ENCODE measurements at places on chromosomes 16 and 17. TPM values are rescaled to one million over a fixed set of nuclear protein-coding genes. Genes with fewer than 3 reads are reported as not detected.
A peak's percentile ranks its signal among the peaks of the same experiment; 100 is the strongest.

DNA sequence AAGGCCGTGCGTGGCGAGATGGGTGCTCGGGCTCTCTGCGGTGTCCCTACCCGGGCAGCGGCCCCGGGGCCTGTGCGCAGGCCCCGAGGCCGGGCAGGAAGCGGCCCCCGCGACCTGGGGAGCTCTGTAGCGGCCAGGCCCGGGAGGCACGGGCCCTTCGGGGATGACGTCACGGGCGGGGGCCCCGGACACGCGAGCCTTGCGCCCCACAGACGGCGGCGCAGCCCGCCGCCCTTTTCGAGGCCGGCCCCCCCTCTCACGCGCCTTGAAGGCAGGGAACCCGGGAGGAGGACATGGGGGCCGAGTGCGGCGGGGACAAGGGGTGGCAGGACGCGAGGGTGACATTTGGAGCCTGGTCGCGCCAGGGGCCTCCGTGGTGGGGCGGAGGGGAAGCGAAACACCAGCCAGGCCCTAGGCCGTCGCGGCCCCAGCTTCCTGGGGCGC is 1.1 kb downstream of the RAI1 start:
- H3K27me3 ChIP-seq: no peaks in the 10 kb centered on the region
- no peaks in the 10 kb centered on the region for H3K36me3 ChIP-seq
- peaks cover 57% of the 10 kb centered on the region for H3K4me1 ChIP-seq
- H3K4me3 ChIP-seq: peak overlapping the region; percentile 95
- peak overlapping the region; percentile 82 for H3K27ac ChIP-seq
- DNase-seq: no peak

DNA sequence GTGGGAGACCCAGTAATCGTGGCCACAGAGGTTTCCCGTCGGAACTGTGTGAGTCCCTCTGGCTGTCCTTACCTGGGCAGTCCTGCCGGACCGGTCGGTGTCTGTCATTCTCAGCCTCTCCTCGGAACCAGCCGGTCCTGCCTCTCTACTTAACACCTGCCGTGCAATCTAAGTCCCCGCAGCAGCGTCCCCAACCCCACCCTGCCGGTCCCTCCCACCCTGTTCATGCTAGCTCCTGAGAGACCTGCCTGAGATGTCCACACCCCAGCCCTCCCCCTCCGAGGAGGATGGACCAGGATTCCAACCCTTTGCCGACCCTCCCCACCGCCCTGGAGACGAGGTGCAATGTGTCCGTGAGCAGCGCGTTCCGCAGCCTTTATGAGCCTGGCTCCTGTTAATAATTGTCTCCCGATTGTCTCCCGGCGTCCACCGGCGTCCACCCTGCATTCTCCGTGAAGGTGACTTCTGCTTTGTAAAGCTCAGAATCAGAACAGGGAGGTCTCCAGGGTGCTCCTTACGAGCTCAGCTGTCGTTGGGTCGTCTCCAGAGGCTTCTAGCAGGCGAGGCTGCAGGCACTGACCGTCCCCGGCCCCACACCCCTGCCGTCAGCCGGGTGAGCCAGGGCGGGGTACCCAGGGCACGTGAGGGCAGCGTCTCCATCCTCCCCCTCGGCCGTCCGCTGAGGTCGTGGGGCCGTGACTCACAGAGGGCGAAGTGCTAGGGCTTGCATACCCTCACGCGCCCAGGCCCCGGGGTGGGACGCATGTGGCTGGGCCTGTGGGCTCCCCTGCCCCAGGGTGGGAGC is 10.1 kb downstream of the METRNL start:
- no peak overlapping the region for H3K27ac ChIP-seq
- DNase-seq: no peak
- peaks cover 60% of the 10 kb centered on the region for H3K27me3 ChIP-seq
- no peak overlapping the region for H3K4me3 ChIP-seq

- H3K27ac ChIP-seq: no peak overlapping the region
- no peaks in the 10 kb centered on the region for H3K27me3 ChIP-seq
- no peak for DNase-seq
- H3K4me3 ChIP-seq: no peak overlapping the region
- H3K36me3 ChIP-seq: no peaks in the 10 kb centered on the region
Observed at GRCh38 chr16:28283798-28284577, 8.3 kb upstream of the SBK1 start.

DNA sequence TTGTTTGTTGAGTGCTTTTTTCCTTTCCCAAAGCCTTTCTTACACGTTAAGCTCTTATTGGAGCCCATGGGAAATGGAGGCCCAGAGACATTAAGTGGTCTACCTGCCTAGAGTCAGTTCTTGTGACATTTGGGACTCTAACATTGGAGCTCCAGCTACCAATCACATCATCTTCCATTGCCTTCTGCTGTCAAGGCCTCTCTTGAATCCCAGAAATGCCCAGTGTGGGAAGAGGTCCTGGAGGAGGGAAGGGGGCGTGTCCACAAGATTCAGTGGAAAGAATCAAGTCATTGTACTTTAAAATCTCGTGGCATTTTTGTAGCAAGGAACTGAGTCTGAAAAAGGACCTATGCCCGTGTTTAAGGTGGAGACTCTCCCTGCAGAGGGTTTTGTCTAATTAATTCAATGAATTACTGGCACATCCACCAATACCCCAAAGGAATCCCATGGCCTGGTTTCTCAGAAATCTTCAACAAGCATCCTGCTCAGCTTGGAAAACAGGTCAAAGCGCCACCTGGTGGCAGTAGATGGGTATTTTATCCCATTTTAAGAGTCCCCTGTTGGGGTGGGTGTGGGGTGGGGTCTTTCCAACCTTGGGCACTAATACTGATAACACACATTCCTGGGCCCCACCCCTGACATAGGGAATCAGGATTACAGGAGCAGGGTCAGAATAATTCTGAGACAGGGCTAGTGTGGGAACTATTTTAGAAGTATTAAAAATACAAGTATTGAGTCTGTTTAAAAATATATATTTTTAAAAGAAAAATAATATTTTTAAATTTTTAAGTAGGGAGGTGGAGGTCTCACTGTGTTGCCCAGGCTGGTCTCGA is 24.6 kb downstream of the GPT2 start:
- peaks cover 28% of the 10 kb centered on the region for H3K4me1 ChIP-seq
- H3K27ac ChIP-seq: no peak overlapping the region
- H3K36me3 ChIP-seq: peaks cover 87% of the 10 kb centered on the region
- H3K27me3 ChIP-seq: no peaks in the 10 kb centered on the region

GRCh38 chr16:52851211-52851740 is 201.4 kb downstream of the CHD9NB start:
- H3K4me3 ChIP-seq: no peak overlapping the region
- no peak for DNase-seq
- no peaks in the 10 kb centered on the region for H3K36me3 ChIP-seq
- H3K27ac ChIP-seq: no peak overlapping the region
- no peaks in the 10 kb centered on the region for H3K27me3 ChIP-seq

DNA sequence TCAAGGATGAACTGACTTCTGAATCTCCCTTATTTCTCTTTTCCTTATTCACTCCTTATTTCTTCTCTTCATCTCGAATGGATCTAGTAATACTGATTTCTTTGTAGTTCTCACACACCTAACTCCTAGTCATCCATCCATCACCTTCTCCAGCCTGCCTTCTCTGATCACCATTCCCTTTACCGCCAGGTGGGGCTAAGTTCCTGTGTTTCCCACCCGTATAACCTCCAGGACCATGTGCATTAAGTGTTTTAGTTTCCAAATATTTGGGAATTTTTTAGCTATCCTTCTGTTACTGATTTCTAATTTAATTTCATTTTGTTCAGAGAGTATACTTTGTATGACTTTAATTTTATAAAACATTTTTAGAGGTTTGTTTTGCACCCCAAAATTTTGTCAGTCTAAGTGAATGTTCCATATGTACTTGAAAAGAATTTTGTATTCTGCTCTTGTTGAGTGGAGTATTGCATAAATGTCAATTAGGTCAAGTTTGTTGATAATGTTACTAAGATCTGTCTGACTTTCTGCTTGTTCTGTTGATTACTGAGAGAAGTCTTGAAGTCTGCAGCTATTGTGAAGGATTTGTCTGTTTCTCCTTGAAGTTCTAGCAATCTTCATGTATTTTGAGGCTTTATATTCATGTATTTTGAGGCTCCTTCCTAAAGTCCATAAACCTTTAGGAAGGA is 8.8 kb downstream of the BPTF start:
- peaks cover 57% of the 10 kb centered on the region for H3K4me1 ChIP-seq
- DNase-seq: no peak
- no peak overlapping the region for H3K4me3 ChIP-seq
- H3K27ac ChIP-seq: no peak overlapping the region
- H3K36me3 ChIP-seq: no peaks in the 10 kb centered on the region

DNA sequence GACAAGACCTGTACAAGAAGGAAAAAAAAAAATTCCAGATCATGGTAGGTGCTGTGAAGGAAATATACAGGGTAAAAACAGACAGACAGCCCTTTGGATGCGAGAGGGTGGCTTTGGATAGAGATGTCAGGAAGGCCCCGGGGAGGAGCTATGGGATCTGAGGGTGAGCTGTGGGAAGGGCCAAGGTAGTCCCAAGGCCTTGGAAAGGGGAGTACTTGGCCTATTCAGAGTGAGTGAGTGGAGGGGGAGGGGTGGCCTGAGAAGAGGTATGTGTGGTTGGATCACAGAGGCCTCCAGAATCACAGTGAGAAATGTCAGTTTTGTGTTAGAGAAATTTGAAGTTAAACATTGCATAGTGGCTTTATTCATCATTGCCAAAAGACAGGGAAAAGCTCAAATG is 31.2 kb upstream of the AKTIP start:
- no peak for DNase-seq
- no peaks in the 10 kb centered on the region for H3K27me3 ChIP-seq
- H3K4me3 ChIP-seq: no peak overlapping the region
- peaks cover 53% of the 10 kb centered on the region for H3K4me1 ChIP-seq

FBXW10B gene
- 0.24 TPM for total RNA-seq

MLKL gene
- 10.7 TPM for total RNA-seq

ADORA2B gene
- total RNA-seq: 6.7 TPM

All from HepG2 (cell line).